Activated naive CD4-positive, alpha-beta T cell treated with anti-CD3 and anti-CD28 coated beads for 36 hours (primary cell): ENCODE measurements at places on chromosomes 6 and 20. TPM values are rescaled to one million over a fixed set of nuclear protein-coding genes. Genes with fewer than 3 reads are reported as not detected.

DNA sequence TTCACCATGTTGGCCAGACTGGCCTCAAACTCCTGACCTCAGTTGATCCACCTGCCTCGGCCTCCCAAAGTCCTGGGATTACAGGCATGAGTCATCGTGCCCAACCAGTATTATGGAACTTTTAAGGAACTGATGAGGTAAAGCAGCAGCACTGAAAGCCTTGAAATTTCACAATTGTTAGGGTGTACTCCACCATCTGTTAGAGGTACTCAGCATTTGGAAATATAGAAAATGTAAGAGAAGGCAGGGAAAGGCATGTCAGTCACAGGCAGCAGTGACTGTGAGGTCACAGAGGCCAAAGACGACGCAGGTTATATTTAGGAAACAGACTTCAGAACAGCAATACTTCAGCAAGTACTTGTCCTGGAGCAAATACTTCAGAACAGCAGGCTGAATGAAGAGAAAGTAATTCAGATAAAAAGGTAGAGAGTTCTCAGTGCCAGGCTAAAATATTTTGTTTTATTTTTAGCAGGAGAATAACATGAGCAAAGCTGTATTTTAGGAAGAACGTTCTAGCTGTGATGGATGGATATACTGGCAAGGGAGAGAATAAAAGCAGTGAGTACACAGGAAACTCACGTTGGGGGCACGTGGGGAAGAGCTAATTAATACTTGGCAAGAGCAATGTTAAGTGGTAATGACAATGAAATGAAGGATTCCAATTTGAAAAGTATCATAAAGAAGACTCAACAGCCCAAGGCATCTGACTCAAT is 67.2 kb downstream of the DTNBP1 start:
- no peak for DNase-seq

- DNase-seq: no peak
Observed at GRCh38 chr6:151885234-151885633, 77.8 kb downstream of the ESR1 start.

DNA sequence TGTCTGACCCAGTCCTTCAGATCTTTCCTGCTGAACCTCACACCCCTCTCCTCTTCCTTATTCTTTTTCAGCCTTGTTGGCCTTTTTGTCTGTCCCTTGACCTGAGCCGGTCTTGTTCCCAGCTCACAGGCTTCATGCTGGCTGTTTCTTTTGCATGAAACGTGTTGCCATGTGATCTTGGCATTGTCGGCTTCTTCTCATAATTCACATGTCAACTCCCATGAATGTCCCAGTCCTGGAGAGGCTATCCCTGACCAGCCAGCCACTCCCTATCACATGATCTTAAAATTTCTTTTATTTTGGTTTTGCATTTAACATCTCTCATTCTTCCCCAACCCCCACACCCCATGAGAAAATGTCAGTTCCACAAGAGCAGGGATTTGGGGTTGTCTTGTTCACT is 131.2 kb upstream of the TSHZ2 start:
- DNase-seq: no peak

LY6G5C gene
- total RNA-seq: 1.4 TPM

GRCh38 chr6:17768388-17768787 is 61.7 kb upstream of the NUP153 start:
- DNase-seq: peak; percentile 6

GRCh38 chr20:49818816-49819215 is 6.2 kb downstream of the SLC9A8 start:
- DNase-seq: no peak

DNA sequence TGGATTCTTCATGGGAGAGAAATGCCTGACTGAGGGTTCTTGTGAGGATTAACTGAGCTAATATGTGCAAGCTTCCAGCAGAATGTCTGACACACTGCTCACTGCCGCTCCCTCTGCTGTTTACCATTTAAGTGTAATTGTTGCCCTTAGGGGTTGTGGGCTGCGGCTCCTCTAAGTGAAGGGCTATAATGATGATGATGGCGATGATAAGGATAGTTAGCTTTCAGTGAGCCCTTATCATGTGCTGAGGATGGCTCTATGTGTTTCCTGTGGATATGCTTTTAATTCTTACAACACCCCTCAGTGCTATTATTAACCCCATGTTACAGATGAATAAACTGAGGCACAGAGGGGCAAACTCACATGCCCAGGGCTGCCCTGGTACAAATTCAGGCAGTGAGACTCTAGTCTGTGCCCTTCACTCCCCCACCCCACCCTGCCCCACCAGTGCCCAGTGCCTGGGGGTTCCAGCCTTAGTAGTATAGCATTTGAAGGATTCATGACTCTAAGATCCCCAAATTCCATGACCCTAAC is 33.4 kb downstream of the TGM2 start:
- no peak for DNase-seq

GRCh38 chr6:2876210-2877056 is 26.7 kb downstream of the SERPINB9 start:
- no peak for DNase-seq

SAMD5 gene
- not detected for total RNA-seq

GSTA5 gene
- not detected for total RNA-seq

- DNase-seq: no peak
Observed at GRCh38 chr6:39048481-39049399, at the start of gene GLP1R. Gene GLP1R, plus strand, starts transcription at chr6:39048781. Its CDS starts 60 bp downstream, at chr6:39048841.

SCUBE3 gene
- total RNA-seq: not detected

PSMB1 gene
- total RNA-seq: 252 TPM

OTOR gene
- not detected for total RNA-seq

METTL24 gene
- total RNA-seq: not detected

CSTF1 gene
- 68.0 TPM for total RNA-seq

- DNase-seq: no peak
Observed at GRCh38 chr20:63911176-63911575, 16.2 kb downstream of the DNAJC5 start.
